ENCODE measurements at places on chromosomes 3 and 15. TPM values are rescaled to one million over a fixed set of nuclear protein-coding genes. Genes with fewer than 3 reads are reported as not detected.

CFAP100 gene
- polyA plus RNA-seq, result not detected

THRB gene
- 0.38 TPM for polyA plus RNA-seq

DISP2 gene
- polyA plus RNA-seq, result 0.19 TPM

INKA1 gene
- polyA plus RNA-seq, result 35.5 TPM

GOLGA8G gene
- polyA plus RNA-seq, result not detected

AGTR1 gene
- polyA plus RNA-seq, result not detected

BAHD1 gene
- 2.3 TPM for polyA plus RNA-seq

DPPA4 gene
- not detected for polyA plus RNA-seq

GCNT3 gene
- not detected for polyA plus RNA-seq

SAMD7 gene
- not detected for polyA plus RNA-seq

HYAL3 gene
- 5.3 TPM for polyA plus RNA-seq

RARRES1 gene
- polyA plus RNA-seq, result 0.28 TPM

CAMK2N2 gene
- not detected for polyA plus RNA-seq

ARGFX gene
- polyA plus RNA-seq, result not detected

ZNF385D gene
- 0.24 TPM for polyA plus RNA-seq

PLAAT1 gene
- polyA plus RNA-seq, result not detected

GP5 gene
- polyA plus RNA-seq, result 0.05 TPM

KIF7 gene
- not detected for polyA plus RNA-seq

GOLGA6L7 gene
- polyA plus RNA-seq, result not detected

LYZL4 gene
- polyA plus RNA-seq, result not detected

MOBP gene
- not detected for polyA plus RNA-seq

HTR3D gene
- not detected for polyA plus RNA-seq

CIB2 gene
- polyA plus RNA-seq, result 5.7 TPM

MTFMT gene
- 15.8 TPM for polyA plus RNA-seq

MCTP2 gene
- 12.2 TPM for polyA plus RNA-seq

ACKR2 gene
- polyA plus RNA-seq, result not detected

KCNMB2 gene
- polyA plus RNA-seq, result not detected

CCDC33 gene
- not detected for polyA plus RNA-seq

FEZF2 gene
- not detected for polyA plus RNA-seq

CCR8 gene
- not detected for polyA plus RNA-seq

ITIH1 gene
- not detected for polyA plus RNA-seq

DLL4 gene
- not detected for polyA plus RNA-seq

CD80 gene
- 9.3 TPM for polyA plus RNA-seq

PROS1 gene
- polyA plus RNA-seq, result 0.26 TPM

DNAJC17 gene
- 34.0 TPM for polyA plus RNA-seq

SCAANT1 gene
- polyA plus RNA-seq, result not detected

TEX55 gene
- polyA plus RNA-seq, result not detected

PLA2G4B gene
- 1.3 TPM for polyA plus RNA-seq

GPR149 gene
- polyA plus RNA-seq, result not detected

SNTN gene
- polyA plus RNA-seq, result not detected

BFSP2 gene
- polyA plus RNA-seq, result 2.8 TPM

TOPBP1 gene
- 13.7 TPM for polyA plus RNA-seq

ALS2CL gene
- 0.10 TPM for polyA plus RNA-seq

OR5K2 gene
- polyA plus RNA-seq, result not detected

ZIC1 gene
- not detected for polyA plus RNA-seq

THAP10 gene
- 0.68 TPM for polyA plus RNA-seq
